Ovary (tissue), 10 donors: ENCODE measurements at places on chromosomes 6 and 20.

GRCh38 chr6:38215225-38215624 lies 395.7 kb downstream of the ZFAND3 start:
- no peak for DNase-seq
- H3K27ac ChIP-seq, result no peak overlapping the region
- H3K36me3 ChIP-seq, result no peaks in the 10 kb centered on the region
- H3K4me1 ChIP-seq, result peaks cover 8% of the 10 kb centered on the region

- peaks cover 10% of the 10 kb centered on the region for H3K4me1 ChIP-seq
- H3K4me3 ChIP-seq, result no peak overlapping the region
- no peak overlapping the region for H3K27ac ChIP-seq
- H3K27me3 ChIP-seq, result no peaks in the 10 kb centered on the region
- DNase-seq, result no peak
These were observed 25.9 kb downstream of the UQCC2 start for GRCh38 chr6:33685411-33686224.

DNA sequence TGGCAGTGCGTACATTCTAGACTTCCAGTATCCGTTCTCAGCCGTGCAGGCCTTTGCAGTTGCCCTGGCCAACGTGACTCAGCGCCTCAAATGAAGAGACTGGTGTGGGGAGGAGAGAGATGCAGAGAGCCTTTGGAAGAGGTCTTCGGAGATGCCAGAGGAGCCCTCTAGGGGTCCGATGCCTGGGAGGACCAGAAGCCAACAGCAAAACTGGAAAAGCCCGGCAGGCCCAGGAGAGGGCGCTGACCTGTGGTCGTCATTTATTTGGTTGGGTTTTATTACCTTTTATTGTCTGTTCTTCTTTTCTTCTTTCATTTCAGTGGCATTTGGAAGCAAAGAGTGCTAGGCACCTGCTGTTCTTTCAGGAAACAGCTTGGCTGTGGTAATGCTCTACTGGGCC lies 53.3 kb upstream of the TMEM181 start:
- H3K27ac ChIP-seq, result no peak overlapping the region
- H3K4me3 ChIP-seq, result no peak overlapping the region
- DNase-seq, result no peak
- no peaks in the 10 kb centered on the region for H3K36me3 ChIP-seq

DNA sequence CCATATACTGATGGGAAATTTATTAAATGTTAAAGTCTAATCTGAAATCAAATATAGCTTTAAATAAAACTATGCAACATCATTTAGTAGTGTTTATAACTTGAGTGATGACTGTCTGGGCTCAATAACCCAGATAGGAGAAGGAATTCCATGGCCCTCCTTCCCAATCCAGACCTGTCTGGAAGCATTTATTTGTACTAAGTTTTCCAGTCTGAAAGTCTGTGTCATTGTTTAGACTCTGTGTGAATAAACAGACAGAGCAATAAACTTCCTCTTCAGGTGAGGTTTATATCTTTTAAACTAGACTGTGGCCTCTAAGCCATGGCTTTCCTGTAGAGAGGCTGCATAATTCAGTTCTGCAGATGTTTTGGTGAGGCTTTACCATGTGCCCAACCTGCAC lies 176.4 kb downstream of the SOX4 start:
- H3K4me1 ChIP-seq, result peaks cover 5% of the 10 kb centered on the region
- H3K4me3 ChIP-seq, result no peak overlapping the region
- no peak for DNase-seq
- H3K27ac ChIP-seq, result no peak overlapping the region

DNA sequence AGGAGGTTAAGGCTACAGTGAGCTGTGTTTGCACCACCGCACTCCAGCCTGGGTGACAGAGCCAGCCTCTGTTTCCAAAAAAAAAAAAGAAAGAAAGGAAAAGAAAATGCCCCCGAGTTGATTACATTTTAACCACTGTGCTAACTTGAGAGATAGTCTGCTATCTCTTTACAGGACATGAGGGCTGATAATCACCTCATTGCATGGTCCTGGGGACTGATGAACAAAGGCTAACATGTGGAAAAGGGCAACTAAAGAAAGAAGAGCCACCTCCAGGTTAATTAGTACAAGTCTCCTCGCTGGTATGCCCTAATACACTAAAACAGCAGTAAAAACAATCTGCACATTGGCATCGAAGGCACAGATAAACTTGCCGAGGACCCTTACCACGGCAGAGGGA lies 4.2 kb upstream of the PLG start:
- H3K36me3 ChIP-seq, result no peaks in the 10 kb centered on the region
- no peak for DNase-seq
- no peaks in the 10 kb centered on the region for H3K4me1 ChIP-seq
- no peak overlapping the region for H3K27ac ChIP-seq

DNA sequence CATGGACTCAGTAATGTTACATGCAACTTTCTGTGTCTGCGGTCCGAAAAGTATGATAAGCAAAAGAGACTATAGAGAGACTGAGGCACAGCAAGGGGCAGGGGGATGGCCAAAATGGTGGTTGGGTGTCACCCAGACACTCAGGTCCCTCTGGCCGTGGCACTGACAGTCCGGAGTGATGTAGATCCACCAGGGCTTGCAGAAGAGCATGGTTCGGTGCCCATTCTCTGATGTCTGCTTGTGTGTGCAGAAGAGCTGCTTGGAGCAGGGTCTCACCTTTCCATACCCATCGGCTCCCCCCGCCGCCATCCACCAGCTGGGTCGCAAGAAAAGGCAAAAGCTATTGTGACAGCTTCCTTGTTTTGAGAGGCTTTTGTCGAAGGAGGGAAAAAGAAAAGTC lies 6.6 kb upstream of the APCDD1L start:
- H3K36me3 ChIP-seq, result no peaks in the 10 kb centered on the region
- no peaks in the 10 kb centered on the region for H3K4me1 ChIP-seq
